ENCODE measurements at places on chromosomes 7 and 10.

DNA sequence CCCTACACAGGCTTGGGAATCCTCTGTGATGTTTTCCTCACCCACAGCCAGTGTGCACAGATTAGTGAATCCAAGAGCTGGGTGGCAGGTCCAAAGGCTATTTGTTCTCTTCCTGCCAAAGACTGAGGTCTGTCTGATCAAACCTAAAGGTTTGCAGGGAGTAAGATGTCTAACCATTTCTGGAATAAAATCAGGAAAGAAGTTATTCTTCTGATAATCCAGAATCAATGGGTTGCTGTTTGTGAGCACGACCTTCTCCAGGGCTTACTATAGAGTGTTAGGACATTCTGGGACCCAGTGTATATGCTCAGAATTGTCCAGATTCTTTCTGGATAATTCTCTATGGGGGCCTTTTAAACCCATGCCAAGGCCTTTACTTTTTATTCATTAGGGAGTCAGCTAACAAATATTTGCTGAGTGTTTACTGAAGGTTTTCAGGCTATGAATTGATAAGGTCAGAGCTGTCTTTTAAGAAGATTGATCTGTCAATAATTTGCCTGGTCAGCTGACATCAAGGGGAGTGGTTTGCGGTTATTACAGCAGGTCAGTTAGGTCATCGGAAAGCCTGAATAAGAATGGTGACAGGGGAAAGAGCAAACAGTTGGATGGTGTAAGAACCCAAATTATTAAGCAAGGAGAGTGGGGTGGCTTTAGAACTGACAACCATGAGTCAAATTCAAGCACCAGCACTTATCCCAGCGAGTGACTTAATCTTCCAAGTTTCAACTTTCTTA is 7.5 kb upstream of the TECTB start:
- DNase-seq, result no peak

DNA sequence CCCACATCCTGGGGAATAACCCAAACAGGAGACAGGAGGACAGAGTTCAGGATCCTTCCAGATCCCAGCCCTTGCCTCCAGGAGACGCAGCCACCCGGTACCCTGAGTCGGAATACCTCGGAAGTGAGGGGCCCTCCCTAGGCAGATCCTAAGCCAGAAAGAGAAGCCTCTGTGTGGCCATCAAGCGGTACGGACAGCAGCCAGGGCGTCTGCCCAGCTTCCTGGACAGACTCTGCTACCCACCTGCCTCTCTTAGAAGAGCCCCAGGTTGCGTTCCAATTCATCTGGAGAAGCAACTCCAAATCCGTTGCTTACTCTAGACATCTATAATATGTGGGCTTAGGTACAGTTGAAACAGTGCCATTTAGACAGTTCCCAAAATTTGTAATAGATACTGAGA is 220.2 kb upstream of the SH2B2 start:
- DNase-seq, result no peak

- no peak for DNase-seq
Observed at GRCh38 chr10:116311016-116311415, 13.2 kb upstream of the CCDC172 start.

GRCh38 chr7:159091041-159091440 is 53.6 kb downstream of the VIPR2 start:
- no peak for DNase-seq

- no peak for DNase-seq
Observed at GRCh38 chr10:7561216-7561893, 105.4 kb downstream of the ITIH5 start.

DNA sequence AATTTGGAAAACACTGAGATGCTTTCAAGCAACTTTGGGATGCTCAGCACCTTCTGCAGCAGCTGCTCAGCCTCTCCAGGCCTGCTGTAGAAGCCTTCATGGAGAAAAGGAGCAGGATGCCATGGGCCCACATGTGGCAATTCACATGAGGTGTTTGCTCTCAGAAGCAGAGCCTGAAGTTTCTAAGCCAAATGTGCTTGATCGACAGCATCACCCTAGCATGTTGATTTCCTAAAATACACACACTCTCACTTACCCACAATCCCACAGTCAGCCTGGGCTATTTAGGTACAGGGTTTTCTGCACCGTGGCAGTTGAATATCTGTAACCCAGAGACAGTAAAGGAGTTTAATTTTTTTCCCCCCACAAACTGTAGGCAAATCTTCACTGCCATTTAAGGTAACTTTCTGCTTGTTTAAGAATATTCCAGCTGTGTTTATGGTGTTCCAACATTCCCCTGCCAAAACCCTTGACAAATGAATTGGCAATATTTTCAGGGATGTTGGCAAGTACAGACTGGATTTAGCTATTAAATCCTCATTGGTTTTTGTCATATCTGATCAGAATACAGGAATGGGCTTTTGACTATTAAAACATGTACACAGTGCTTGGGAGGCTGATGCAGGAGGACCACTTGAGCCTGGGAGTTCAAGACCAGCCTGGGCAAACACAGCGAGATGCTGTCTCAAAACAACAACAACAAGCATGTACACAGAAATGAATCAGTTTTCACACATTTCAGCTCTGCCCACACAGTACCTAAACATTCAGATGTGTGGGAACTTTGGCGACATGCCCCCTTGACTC is 244.2 kb downstream of the CELF2 start:
- no peak for DNase-seq

GRCh38 chr7:67758551-67758950 is 761.9 kb downstream of the TYW1 start:
- DNase-seq, result no peak

GRCh38 chr7:37908221-37908788 is 8.3 kb downstream of the SFRP4 start:
- DNase-seq, result no peak

DNA sequence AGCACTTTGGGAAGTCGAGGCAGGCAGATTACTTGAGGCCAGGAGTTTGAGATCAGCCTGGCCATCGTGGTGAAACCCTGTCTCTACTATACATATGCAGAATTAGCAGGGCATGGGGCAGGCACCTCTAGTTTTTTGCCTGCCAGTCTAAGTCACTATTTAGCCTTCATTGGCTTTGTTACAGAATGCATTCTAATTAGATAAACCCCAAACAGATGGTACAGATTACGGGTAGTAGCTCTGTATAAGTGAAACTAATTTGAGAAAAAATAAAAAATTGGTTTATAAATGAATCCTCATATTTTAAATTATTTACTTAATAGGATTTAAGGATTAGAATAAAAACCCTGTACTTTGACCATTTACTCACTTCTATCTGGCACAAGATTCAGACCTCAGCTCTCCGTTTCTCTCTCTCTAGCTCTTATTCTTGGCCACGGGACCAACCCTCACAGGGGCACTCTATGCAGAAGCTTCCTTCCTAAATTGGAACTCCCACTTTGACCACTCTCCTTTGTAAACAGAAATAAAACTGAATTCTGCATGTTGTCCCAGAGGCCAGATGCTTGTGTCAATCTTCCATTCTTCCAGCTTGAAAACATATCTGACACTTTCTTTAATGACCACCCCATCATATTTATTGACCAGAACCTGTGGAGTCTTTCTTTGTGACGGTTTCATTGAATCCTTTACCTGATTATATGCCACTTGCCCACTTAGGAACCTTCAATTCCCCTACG is 26.8 kb downstream of the BET1 start:
- no peak for DNase-seq

- DNase-seq, result no peak
Observed at GRCh38 chr10:79142064-79142491, 73.3 kb downstream of the ZMIZ1 start.

GRCh38 chr10:110747609-110748464 is 103.7 kb downstream of the RBM20 start:
- DNase-seq, result no peak

- no peak for DNase-seq
Observed at GRCh38 chr10:4717670-4718069, 108.3 kb upstream of the AKR1E2 start.
